H4 (cell line): ENCODE measurements at places on chromosomes 16 and 17. TPM values are rescaled to one million over a fixed set of nuclear protein-coding genes. Genes with fewer than 3 reads are reported as not detected.

DNA sequence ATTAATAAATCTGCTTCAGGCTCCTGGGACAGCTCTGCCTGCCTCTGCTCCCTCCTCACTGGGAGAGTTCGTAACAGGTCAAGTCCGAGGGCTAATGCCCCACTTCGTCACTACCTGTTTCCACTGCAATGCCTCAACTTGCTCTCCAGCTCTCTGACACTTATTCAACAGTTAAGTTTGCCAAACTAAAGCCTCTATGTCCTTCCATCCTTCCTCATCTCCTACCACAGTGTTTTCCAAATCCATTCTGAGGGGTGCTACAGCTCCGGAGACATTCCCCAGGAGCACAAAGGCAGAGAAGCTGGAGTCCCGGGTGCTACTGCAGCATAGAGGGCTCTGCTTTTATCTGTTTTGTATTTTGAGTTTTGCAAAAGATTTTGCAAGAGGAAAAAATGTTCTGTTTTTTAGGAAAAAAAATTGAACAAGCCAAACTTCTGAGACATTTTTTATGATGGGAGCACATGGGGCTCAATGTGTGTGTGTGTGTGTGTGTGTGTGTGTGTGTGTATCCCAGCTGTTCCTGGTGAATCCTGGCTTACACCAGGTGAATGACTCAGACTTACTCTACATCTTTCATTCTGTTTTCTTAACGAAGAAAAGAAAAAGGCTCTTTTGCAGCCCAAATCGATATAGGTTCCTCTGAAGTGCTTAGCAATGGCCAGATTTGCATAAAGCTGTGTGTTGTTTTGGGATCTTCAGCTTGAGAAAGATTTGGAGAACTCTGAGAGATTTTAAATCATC is 46.1 kb upstream of the MYOCD start:
- no peak for DNase-seq

NPIPB9 gene
- total RNA-seq = 0.46 and 1.7 TPM in 2 replicates

AANAT gene
- total RNA-seq = not detected in 2 replicates

DNA sequence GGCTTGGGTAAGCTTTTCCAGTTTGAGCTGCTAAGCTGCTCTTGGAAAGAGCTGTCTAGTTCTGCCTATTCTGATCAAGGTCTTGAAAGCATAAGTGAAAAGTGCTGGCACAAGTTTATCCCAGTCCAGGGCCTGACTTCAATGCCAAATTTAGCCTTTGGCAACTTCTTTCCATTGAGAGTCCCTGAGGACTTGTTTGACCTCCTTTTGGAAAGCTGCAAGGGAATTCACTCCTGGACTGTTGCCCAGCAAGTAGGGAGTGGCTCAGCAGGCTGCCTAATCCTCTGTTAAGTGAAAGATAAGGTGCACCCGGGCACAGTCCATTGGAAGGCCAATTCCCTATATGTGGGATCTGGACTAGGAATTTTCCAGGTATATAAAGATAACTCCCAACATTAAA is 16.0 kb upstream of the TANC2 start:
- peak; percentile 77 for DNase-seq

DNA sequence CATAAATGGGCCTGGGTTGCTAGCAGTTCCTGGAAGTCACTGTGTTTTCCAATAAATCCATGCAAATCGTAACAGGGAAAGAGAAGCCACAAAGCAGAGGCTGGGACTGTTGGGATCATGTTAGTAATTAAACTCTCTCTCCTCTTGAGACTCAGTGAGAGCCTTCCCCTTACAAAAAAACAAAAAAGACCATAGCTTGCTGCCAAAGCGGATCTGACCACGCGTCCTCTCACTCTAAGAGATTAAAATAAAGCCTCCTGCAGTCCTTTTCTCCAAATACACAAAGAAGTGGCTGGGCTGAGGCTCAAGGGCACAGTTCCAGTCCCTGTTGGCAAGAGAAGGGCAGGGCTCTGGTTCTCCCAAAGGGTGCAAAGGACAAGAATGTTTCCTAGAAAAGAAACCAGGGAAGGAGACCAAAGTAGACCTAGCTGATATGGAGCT is 38.5 kb downstream of the PIGL start:
- DNase-seq = no peak

DNA sequence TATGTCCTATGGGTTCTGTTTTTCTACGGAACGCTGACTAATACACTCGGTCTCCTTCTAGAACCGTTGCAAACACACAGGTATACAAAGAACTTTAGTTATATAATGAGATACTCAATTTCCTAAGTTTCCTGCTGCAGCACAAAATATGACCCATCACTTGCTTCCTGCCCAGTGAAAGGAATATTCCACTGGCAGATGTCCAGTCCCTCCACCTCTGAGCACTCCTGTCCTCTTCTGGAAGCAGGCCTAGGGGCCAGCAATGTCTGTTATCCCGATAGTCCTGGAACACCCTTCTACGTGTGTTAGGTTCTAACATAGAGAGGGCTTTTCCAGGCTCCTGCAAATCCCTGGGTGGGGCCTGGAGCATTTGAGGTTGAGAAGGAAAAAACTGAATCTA is 32.7 kb downstream of the ADAMTS18 start:
- no peak for DNase-seq

DNA sequence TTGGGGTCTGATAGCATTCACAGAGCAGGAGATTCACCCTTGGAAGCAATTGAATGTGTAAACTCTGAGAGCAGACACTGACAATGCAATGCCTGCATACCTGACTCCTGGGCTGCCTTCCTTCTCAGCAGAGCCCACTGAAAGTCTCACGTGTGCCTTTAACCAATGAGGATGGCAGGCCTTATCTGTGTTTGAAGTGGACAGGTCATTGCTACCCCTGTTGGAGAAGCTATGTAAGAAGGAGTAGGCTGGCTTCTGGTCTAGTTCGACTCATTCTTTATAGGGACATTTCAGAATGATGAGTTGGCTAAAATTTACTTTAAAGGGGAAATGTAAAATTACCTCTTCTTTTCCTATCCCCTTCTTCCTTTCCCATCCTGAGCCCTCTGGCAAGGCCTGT is 446.3 kb downstream of the SLC39A11 start:
- DNase-seq = no peak

- DNase-seq = no peak
These were observed 729.7 kb upstream of the GOT2 start for GRCh38 chr16:59463776-59464175.

IL17C gene
- total RNA-seq = not detected in 2 replicates

DNA sequence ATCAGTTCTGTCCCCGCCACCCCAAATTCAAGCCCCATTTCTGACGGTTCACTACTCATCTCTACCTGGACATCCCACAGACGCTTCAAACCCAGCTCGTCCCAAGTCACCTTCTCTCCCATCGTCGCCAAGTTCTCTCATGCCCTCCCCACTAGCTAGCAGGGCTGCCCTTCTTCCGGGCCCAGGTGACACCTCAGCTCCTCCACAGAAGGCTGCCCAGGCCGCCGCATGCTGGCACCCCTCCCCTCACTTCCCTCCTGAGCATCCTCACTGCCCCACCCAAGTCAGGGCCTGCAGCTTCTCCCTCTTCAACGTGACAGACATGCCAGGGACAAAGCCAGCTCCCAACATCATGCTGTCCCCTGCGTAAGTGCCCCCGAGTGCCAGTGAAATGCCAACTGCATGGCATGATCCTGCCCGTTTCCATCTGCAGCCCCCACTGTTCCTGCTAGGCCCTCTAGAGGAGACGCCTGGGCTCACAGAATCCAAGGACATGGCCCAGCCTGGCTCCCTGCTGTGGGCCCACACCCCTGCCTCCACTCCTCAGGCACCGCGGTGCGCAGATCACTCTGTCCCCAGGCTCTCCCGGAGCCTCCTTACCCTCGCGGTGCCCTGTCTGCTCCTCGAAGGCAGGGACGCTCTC is 5.9 kb downstream of the CYB561 start:
- no peak for DNase-seq

CDH1 gene
- total RNA-seq = not detected in 2 replicates

DNA sequence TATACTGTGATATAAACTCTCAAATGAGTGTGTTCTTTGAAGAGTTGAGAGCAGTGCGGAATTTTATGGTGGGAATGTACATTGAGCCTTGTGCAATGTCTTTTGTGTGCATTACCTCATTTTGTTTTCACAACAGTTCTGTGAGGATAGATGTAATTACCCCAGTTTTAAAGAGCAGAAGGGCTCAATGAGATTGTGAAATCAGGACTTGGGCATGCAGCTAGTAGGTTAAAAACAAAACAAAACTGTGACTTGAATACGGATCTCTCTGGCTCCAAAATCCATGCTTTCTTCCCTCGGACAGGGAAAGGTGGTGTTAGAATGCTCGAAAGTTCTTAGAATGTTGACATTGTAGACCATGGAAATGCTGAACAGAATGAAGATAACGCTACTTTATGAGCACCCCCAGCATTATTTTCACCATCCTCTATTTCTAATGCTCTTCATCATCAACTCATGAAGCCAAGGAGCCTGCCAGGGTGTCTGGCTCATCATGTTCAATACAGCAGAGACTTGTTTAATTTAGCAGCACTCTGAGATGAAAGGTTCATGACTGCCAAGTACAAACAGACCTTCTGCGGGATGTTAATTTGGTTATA is 17.1 kb downstream of the MRTFB start:
- no peak for DNase-seq

GRCh38 chr17:16928406-16929034 is 43.4 kb downstream of the TNFRSF13B start:
- DNase-seq = no peak

DNA sequence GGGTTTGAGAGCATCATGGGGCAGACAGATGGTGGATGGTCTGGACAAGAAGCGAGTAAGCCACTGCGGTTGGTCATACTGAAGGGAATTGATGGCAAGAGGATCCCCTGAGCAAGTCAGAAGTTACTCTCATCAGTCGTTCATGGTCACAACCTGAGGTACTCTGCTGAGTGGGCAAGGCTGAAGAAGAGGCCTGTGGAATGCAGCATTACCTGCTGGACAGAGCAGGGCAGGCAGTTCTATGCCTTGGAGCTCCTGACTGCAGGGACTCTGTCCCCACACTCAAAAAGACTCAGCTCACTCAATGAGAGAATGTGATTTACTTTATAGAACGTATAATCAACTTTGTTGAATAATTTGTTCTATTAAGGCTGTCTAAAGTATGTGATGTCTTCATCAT is 28.3 kb downstream of the ALDH3A2 start:
- DNase-seq = no peak

GRCh38 chr16:7304279-7304678 is 28.4 kb upstream of the RBFOX1 start:
- DNase-seq = no peak

RAC3 gene
- 15.1 and 21.6 TPM in 2 replicates for total RNA-seq

PRAC2 gene
- not detected in 2 replicates for total RNA-seq

DNA sequence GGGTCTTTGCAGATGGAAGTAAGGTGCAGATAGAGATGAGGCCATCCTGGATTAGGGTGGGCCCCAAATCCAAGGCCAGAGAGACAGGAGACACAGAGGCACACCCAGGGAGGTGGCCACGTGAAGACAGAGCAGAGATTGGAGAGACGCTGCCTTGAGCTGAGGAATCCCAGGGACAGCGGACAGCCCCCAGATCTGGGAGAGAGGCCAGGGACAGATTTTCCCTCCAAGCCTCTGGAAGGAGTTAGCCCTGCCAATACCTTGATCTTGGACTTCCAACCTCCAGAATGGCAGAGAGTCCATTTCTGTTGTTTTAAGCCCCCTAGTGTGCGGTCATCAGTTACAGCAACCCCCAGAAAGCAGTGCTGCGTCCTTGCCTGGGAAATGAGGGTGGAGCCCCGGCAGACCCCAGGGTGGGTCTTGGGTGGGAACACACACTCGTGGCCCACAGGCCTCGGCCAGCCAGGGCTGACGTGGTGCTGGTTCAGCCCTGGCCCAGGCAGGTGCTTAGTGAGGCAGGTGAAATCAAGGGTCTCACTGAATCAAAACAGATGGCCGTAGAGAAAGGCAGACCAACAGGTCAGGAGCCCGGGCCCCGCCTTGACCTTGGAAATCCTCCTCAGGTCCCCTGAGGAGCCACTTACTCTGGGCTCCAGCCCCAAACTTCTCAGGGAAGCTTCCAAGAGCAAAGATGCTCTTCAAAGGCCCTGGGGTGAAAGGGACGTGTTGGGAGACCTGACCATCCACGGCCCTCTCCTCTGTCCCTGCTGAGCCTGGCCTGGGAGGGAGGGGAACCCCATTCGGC is 169.3 kb downstream of the RBFOX3 start:
- no peak for DNase-seq

GRCh38 chr17:79922116-79922601 is 82.9 kb upstream of the CBX4 start:
- no peak for DNase-seq

GRCh38 chr16:67256701-67257230 is 8.0 kb downstream of the SLC9A5 start:
- no peak for DNase-seq

CTRB1 gene
- total RNA-seq = not detected in 2 replicates

GPR142 gene
- not detected in 2 replicates for total RNA-seq

DNA sequence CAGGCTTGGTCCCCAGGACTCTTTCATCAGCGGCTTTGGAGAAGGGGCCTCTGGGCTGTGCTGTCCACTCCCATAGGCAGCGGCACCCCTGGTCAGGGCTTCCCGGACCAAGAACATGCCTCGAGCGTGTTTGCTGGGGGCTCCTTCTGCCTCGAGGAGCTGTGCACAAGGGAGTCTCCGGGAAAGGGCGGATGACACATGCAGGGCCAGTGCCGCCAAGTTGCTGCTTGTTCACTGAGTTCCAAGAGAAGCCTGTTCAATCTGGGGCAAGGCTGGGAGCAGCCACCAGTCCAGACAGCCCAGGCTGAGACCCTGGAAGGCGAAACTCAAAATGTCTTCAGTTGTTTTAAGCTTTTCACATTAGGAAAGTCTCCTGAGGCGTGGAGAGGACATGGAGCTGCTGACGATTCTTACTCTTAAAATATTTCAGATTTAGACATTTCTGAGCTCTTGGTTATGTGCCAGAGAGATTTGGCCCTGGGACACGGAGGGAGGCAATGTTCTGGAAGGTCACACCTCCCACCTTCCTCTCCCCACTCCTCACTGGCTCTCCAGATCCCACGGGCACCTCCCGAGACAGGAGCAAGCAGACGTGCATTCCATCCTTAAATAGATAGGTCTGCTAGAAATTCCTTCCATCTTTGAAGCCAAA is 84.5 kb upstream of the ZNF469 start:
- no peak for DNase-seq

SETD1A gene
- 1.4 and 1.7 TPM in 2 replicates for total RNA-seq

RAB26 gene
- total RNA-seq = 1.9 and 3.2 TPM in 2 replicates

GRB7 gene
- 0.41 TPM in 1 of 2 replicates, not detected in the other for total RNA-seq
